ENCODE measurements at places on chromosomes 12 and 14. TPM values are rescaled to one million over a fixed set of nuclear protein-coding genes. Genes with fewer than 3 reads are reported as not detected.

GRCh38 chr14:51681411-51681810 lies 29.7 kb downstream of the FRMD6 start:
- no peak for DNase-seq

DNA sequence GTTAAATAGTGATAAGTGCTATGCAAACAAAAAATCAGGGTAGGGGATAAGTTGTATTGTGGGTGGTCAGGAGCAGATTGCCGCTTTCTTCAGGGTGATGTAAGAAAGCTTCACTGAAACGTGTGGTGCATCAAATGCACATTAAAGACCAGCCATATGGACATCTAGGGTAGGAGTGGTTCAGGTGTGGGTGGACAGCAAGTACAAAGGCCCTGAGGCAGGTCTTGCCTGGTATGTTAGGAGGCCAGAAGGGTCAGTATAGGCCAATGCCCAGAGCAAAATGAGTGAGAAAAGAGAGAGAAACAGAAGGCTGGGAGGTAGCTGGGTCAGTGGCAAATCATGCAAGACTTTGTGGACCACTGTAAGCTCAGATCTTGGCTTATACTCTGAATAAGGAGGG lies 25.6 kb upstream of the CISTR start:
- DNase-seq: no peak

DNA sequence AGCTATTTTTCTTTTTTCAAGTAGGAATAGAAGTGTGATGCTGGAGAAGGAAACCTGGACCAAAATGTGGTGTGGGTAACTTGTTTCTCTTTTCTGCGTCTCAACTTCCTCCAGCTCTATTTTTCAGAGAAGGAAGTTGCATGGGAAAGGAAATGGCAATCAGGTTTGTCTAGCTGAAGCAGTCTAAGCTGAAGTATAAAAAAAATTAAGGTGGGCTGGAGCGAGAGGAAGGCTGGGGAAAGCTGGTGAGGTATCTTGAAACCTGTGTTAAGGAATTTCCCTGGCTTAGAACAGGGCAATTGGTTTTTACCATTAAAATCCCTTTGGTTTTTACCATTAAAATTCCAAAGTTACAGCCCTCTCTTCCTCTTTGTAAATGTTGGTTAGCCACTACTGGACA lies 34.2 kb upstream of the NINJ2 start:
- no peak for DNase-seq

GRCh38 chr12:125853670-125854069 lies 788.4 kb downstream of the AACS start:
- no peak for DNase-seq

- no peak for DNase-seq
These were observed 234.8 kb downstream of the PIK3C2G start for GRCh38 chr12:18496156-18496555.

GRCh38 chr12:52027085-52027843 lies 20.5 kb downstream of the TAMALIN start:
- DNase-seq: no peak

DNA sequence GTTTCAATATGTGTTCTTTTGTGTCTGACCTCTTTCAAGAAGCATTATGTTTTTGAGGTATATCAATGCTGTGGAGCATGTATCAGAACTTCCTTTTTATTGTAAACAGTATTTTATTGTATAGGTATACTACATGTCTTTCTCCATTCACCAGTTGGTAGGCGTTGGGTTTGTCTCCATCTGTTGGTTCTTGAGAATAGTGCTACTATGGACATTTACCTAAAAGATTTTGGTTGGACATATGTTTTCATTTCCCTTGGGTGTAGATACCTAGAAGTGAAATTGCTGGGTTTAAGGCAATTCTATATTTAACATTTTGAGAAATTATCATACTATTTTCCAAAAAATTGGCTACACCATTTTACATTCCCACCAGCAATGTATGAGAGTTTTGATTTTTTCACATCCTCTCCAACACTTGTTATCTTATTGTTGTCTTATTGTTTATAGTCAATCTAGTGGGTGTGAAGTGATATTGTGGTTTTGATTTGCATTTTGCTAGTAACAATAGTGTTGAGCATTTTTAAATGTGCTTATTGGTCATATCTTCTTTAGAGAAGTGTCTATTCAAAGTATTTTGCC lies 409.2 kb downstream of the IPO8 start:
- peak; percentile 17 for DNase-seq

DNA sequence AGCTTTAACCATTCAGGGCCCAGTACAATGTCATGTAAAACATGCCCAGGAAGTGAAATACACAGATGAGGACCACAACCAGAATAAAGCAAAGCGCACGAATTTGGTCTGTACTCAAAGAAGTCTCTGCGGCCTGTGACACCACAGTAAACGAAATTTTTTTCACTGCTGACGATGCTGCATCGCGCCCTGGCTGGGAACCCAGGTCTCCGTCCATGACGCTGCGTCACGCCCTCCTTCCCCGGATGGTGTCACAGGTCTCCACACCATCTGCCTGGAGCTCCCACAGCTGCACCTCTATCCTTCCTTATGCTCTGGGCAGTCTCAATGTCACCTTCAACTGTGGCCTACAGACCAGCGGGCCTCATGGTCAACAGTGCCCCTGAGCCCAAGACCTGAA lies 17.8 kb downstream of the ANKLE2 start:
- no peak for DNase-seq

GRCh38 chr14:75147423-75148071 lies 20.7 kb upstream of the NEK9 start:
- peak; percentile 77 for DNase-seq

- DNase-seq: no peak
These were observed 58.2 kb downstream of the ESR2 start for GRCh38 chr14:64235652-64236640.

DNA sequence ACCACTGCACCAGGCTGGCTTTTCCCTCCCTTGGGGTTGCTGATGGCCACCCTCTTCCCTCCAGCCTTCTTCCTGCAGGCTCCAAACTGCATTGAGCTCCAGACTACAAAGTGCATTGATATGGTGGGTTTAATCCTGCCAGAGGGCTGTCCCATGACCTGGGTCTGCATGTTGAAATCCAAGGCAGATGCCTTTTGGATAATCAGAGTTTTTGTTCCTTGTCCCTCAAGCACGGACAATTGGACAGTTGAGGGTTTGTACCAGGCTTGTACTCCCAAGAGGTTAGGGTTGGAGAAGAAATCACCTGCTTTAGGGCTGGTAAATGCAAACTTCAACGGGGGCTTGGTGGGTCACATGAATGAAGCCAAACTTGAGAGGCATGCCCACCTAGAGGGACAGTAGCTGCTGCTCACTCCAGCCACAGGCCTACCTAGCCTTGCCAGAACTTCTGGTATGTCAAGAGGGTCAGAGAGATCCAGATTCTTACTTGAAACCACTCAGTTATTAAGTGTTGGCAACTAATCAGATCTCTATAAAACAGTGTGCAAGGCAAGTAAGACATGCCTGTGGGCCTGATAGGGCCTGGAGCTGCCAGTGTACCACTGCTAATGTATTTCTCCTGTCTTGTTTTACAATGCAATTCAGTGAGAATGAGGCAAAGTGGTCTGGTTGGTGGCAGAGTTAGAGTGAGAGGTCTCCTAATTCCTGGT lies 21.7 kb upstream of the KRT83 start:
- no peak for DNase-seq

DNA sequence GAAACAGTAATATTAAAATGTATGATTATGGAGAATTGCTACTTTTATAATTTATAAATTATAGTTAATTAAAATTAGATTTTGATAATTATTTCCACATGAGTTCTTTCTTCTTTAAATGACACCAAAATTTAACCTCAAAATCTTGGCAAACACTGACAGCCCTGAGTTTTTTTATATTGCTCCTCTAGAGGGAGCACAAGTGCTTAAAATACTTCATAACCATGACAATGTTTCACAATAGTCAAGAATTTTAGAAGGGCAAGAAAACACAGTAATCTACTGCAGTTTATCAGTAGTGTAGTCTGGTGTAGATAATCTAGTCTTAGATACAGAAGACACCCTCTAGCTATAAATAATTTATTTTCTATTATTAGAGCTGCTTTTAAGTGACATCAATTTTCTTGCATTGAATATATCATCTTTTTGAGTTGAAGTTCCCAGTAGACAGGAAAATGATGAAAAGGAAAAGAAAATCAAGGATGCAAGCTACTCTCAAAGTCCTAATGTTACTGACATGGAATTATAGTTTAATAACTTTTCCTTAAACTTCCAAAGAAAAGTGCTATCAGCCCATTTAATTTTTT lies 14.3 kb upstream of the PTGER2 start:
- peak; percentile 50 for DNase-seq

- peak; percentile 40 for DNase-seq
These were observed 42.1 kb downstream of the KRT80 start for GRCh38 chr12:52149651-52150241.

GRCh38 chr14:102883089-102883541 lies 39.3 kb upstream of the AMN start:
- DNase-seq: no peak

Gene PPP4R4
- total RNA-seq: 0.36 TPM

Gene PPP1R36
- total RNA-seq: 0.78 TPM

Gene GPHN
- total RNA-seq: 12.1 TPM

Gene SRRM4
- total RNA-seq: not detected

Gene ADAM20
- total RNA-seq: 0.12 TPM

Gene RARG
- 11.1 TPM for total RNA-seq

Gene KRT74
- total RNA-seq: not detected

Gene CD69
- total RNA-seq: not detected
